ENCODE measurements at places on chromosomes 3 and 15. TPM values are rescaled to one million over a fixed set of nuclear protein-coding genes. Genes with fewer than 3 reads are reported as not detected.

- H3K4me3 ChIP-seq = no peak overlapping the region
- peak; percentile 3 for DNase-seq
- no peak overlapping the region for H3K27ac ChIP-seq
- H3K36me3 ChIP-seq = no peaks in the 10 kb centered on the region
These were observed 158.5 kb downstream of the FBLN2 start for GRCh38 chr3:13707456-13707855.

DNA sequence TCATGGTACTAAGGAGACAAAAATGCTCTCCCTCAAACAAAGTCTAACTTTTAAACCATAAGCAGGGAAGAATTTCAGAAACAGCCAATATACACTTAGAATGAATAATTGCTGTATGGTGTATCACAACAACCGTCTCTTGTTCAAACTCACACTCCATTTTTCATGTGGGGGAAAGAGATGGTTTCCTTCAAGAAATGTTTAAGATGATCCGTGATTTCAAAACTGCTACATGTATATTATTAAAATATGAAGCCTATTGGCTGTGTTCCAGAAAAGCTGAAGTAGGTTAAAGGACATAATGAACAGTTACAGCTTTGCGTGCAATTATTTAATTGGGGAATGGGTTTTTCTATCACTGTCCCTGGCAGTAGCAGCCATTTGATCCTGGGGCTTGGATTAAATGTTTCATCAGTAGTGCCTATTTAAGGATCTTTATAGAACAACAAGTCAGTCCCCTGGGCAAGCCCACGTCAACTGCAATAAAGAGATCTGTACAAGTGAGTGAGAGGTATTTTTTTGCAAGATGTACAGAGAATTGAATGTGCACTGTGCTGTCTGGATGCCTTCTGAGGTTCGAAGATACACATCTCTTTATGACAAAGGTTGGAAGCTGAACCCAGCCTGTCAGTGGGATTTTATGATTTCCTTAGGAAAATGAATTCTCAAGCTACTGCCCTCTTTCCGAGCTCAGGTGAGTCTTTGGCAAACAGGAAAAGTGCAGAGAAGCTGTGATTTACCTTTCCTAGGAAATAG lies 337.2 kb upstream of the RARB start:
- no peak overlapping the region for H3K27ac ChIP-seq
- no peak overlapping the region for H3K4me3 ChIP-seq
- peaks cover 48% of the 10 kb centered on the region for H3K4me1 ChIP-seq
- H3K27me3 ChIP-seq = peaks cover 3% of the 10 kb centered on the region

- DNase-seq = no peak
- H3K27ac ChIP-seq = no peak overlapping the region
- H3K4me3 ChIP-seq = no peak overlapping the region
These were observed 182.4 kb upstream of the STT3B start for GRCh38 chr3:31350307-31350706.

DNA sequence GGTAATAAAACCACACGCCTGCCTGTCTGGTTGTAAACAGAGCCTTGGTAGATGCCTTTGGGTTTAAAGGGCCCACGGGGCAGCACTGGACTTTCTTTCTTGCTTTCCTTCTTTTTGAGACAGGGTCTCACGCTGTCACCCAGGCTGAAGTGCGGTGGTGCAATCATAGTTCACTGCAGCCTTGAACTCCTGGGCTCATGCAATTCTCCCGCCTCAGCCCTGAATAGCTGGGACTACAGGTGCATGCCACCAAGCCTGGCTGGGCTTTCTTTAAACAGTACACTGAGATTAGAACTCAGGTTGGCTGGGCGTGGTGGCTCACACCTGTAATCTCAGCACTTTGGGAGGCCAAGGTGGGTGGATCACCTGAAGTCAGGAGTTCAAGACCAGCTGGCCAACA lies 42.2 kb downstream of the POC1A start:
- no peaks in the 10 kb centered on the region for H3K27me3 ChIP-seq
- no peak overlapping the region for H3K4me3 ChIP-seq
- no peak overlapping the region for H3K27ac ChIP-seq
- H3K4me1 ChIP-seq = peaks cover 7% of the 10 kb centered on the region
- H3K36me3 ChIP-seq = peaks cover 3% of the 10 kb centered on the region

GRCh38 chr3:142354076-142354475 lies 93.8 kb downstream of the XRN1 start:
- no peak overlapping the region for H3K27ac ChIP-seq
- peaks cover under 1% of the 10 kb centered on the region for H3K4me1 ChIP-seq
- H3K4me3 ChIP-seq = no peak overlapping the region

GRCh38 chr3:147616998-147617619 lies 207.9 kb downstream of the ZIC1 start:
- H3K27me3 ChIP-seq = peaks cover 2% of the 10 kb centered on the region
- no peak for DNase-seq
- no peaks in the 10 kb centered on the region for H3K4me1 ChIP-seq
- no peaks in the 10 kb centered on the region for H3K36me3 ChIP-seq
- H3K27ac ChIP-seq = no peak overlapping the region
- no peak overlapping the region for H3K4me3 ChIP-seq

DNA sequence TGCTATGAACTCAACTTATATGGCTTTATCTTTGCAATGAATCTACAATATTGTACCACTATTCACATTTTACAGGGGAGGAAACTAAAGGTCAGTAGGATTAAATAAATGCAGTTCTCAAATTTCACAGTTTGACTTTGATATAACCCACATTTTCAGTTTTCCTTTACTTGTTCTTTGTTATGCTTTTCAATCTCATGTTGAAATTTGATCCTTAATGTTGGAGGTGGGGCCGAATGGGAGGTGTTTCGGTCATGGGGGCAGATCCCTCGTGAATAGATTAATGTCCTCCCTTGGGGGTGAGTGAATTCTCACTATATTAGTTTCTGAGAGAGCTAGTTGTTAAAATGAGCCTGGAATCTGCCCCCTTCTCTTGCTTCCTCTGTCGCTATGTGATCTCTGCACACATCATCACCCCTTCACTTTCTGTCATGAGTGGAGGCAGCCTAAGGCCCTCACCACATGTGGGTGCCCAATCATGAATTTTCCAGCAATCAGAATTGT lies 44.7 kb downstream of the CD200 start:
- no peaks in the 10 kb centered on the region for H3K36me3 ChIP-seq
- H3K27me3 ChIP-seq = no peaks in the 10 kb centered on the region
- no peak for DNase-seq
- no peak overlapping the region for H3K4me3 ChIP-seq
- H3K4me1 ChIP-seq = no peaks in the 10 kb centered on the region
- no peak overlapping the region for H3K27ac ChIP-seq

DNA sequence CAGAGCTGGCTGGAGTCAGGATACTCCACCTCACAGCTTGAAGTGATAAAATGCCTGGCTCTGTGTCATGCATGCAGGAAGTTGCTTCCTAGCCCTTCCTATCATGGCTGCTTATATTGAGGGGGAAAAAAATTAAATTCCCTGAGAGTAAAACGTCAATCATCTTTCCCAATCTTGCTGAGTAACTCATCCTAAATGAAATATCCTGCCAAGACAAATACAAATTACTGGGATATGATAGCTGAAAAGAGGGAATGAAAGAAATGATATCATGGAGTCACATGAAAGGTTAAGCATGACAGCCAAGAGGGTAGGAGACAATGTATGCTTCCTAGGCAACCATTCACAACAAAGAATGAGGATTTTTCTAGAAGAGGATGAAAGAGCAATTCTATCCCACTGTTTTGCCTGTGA lies 110.6 kb downstream of the ABI3BP start:
- no peaks in the 10 kb centered on the region for H3K27me3 ChIP-seq
- no peak overlapping the region for H3K27ac ChIP-seq
- DNase-seq = no peak
- no peaks in the 10 kb centered on the region for H3K36me3 ChIP-seq

Gene POLG
- 156 TPM for total RNA-seq

Gene ISG20
- 3.1 TPM for total RNA-seq

Measured in progenitor cell of endocrine pancreas (in vitro differentiated cells).